ENCODE measurements at places on chromosomes 6 and 20.

DNA sequence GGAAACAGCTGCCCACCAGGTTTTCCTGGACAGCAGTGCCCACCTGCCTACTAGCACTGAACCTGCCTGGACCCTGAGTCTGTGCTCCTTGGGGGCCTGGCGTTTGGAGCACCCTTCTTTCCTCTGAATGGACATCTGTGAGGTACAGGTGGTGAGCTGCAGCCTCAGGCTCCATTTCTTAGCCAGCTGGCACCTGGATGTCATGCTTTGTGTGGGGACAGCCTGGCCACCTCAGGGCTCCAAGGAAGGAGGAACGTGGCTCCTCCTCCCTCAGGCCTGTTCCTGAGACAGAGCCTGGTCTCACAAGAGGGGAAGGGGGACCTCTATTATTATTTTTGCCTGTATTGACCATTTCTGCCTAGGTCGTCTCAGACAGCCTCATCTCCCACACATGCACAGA, 8.1 kb downstream of the TMEM151B start:
- no peak for DNase-seq

DNA sequence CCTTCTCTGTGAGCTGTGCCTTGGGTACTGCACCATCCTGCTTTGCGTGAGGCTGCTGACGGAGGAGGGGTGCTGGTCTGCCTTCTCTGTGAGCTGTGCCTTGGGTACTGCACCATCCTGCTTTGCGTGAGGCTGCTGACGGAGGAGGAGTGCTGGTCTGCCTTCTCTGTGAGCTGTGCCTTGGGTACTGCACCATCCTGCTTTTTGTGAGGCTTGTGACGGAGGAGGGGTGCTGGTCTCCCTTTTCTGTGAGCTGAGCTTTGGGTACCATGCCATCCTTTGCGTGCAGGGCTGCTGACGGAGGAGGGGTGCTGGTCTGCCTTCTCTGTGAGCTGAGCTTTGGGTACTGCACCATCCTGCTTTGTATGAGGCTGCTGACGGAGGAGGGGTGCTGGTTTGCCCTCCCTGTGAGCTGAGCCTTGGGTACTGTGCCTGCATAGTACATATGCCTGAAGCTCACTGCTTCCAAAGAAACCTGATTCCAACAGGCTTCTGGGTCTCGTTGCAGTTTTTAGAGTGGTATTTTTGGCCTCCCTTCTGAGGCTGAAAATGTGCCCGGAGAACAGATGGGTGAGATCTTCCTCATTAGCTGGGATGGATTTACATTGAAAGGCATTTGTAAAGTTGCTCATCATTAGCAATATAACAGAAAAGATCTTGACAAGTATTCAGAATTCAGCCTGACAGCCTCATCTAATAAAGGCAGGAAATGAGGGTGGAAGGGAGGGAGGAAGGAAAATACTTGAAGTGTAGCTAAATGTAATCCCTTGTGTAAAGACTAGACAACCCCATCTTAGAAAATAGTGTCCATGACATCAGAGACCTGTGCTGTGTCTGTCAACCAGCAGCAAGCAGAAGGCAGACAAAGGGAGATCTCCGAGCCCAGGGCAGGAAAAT, 46.8 kb upstream of the UNC93A start:
- no peak for DNase-seq

- DNase-seq, result no peak
Observed at GRCh38 chr6:164014346-164015087, 600.0 kb downstream of the QKI start.

GRCh38 chr6:132648356-132648755, 10.6 kb downstream of the TAAR1 start:
- DNase-seq, result no peak

Data from WTC11 (cell line).